Type B pancreatic cell (in vitro differentiated cells): ENCODE measurements at places on chromosomes 6 and 20. TPM values are rescaled to one million over a fixed set of nuclear protein-coding genes. Genes with fewer than 3 reads are reported as not detected.

GRCh38 chr6:158285656-158286021 lies 26.6 kb upstream of the TULP4 start:
- DNase-seq: no peak

- no peak for DNase-seq
Observed at GRCh38 chr6:24924580-24925356, 11.0 kb downstream of the RIPOR2 start.

DNA sequence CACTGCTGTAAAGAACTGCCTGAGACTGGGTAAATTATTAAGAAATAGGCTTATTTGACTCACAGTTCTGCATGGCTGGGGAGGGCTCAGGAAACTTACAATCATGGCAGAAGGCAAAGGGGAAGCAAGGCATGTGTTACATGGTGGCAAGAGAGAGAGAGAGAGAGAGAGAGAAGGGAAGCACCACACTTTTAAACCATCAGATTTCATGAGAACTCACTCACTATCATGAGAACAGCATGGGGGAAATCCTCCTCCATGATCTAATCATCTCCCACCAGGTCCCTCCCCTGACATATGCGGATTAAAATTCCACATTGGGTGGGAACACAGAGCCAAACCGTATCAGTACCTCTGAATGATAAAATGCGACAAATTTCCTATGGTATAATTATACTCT lies 203.9 kb upstream of the MARCKS start:
- DNase-seq: no peak

DNA sequence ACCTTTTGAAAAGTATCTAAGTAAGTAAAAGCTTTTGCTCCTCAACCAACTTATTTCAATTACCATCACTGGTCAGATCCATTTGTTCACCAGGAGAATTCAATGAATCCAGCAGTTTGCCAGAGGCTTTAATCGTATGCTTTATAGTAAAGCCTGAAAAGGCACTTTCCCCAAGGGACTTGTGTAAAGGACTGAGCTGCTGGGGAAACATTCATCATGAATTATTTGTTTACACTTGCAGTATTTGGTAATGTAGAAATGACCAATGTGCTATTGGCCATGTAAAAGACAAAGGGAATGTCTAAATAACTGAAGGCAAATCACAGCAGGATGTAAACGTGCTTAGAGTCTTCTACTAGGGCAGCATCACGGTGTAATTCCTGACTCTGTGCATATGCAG lies 471.4 kb downstream of the ADGRB3 start:
- no peak for DNase-seq

GRCh38 chr20:55449091-55449490 lies 556.2 kb downstream of the CBLN4 start:
- no peak for DNase-seq

DNA sequence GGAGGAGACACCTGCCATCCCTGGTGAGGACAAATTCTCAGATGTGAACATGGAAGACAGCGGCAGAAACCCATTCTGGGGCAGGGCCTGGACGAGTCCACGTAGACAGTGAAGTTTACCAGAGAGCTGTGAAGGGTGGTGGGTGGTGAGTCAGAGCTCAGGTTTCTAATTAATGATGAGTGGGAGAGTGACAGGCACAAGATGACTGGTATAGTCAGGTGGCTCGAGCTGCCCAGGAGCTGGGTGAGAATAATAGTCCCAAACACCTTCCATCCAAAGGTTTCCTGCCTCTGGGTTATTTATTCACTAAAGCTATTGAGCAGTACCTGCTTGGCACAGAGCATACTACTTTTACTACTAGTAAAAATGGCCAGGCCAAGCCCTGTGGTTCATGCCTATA lies 6.0 kb downstream of the TLDC2 start:
- DNase-seq: no peak

DNA sequence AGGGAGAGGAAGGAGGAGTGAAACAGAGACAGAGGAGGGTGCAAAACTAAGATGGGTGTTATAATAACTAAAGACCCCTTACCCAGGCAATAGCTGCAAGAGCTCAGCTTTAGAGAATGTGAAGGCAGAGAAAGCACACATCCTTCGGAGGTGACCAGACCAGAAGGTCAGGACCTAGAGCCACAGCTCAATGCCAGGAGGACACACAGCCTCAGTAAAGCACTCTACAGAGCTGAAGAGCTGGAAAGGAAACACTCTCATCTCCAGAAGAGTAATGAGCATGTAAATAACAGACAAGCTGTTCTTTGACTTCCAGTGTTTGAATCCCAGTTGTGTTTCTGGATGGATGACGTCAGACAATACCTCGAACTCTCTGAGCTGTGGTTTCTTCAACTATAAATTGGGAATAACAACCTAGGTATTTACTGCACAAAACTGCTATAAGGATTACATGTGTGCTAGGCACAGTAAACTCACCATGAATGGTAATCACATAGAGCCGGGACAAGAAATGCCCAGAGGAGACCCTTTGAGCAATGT lies 63.2 kb downstream of the MAP3K5 start:
- no peak for DNase-seq

- no peak for DNase-seq
Observed at GRCh38 chr6:148520109-148520841, 177.6 kb downstream of the SASH1 start.

GRCh38 chr20:47315339-47316056 lies 41.0 kb downstream of the ZMYND8 start:
- no peak for DNase-seq

- no peak for DNase-seq
Observed at GRCh38 chr6:70282919-70283461, 19.9 kb downstream of the COL9A1 start.

DNA sequence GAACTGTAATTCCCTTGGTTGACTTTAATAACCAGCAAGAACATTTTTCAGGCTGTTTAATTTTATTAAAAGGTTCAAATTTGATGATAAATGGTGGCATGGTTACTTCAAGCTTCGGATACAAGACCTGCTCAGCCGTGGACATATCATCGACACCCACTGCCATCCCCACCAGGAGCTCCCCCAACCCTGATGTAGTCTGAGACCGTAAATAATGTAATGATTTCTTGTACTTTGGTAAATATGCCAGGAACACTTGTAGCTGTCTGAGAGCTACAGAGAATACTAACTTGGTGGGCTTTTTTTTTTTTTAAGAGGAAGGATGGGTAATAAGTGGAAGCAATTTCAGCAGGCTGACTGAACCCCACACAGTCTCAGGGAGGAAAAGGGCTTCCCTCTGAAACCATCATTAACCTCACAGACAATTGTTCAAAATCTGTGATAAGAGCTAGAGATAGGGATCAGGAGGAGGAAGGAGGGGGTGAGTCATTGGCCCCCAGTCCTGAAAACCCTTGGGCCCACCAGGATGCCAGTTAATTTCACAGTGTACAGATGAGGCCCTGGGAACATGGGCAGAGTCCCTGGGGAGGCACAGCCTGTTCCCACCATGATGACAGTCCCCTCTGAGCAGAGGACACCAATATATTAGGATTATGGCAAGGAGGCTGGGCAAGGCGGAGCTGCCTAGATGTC lies 56.0 kb downstream of the APCDD1L start:
- DNase-seq: no peak

The PRDM13 gene
- total RNA-seq: not detected in 2 replicates

The WFDC10B gene
- total RNA-seq: not detected in 2 replicates

The HAO1 gene
- total RNA-seq: not detected in 2 replicates

The APCDD1L gene
- total RNA-seq: 0.26 and 0.53 TPM in 2 replicates
